PC-9 (cell line): ENCODE measurements at places on chromosomes 4 and X.

GRCh38 chr4:54898656-54899340 is 226.6 kb downstream of the KDR start:
- no peaks in the 10 kb centered on the region for H3K36me3 ChIP-seq
- no peaks in the 10 kb centered on the region for H3K27me3 ChIP-seq
- no peak overlapping the region for H3K4me3 ChIP-seq
- no peak overlapping the region for H3K27ac ChIP-seq

GRCh38 chr4:131001371-131001770 is 1905.4 kb downstream of the C4orf33 start:
- no peaks in the 10 kb centered on the region for H3K36me3 ChIP-seq
- no peaks in the 10 kb centered on the region for H3K27me3 ChIP-seq

DNA sequence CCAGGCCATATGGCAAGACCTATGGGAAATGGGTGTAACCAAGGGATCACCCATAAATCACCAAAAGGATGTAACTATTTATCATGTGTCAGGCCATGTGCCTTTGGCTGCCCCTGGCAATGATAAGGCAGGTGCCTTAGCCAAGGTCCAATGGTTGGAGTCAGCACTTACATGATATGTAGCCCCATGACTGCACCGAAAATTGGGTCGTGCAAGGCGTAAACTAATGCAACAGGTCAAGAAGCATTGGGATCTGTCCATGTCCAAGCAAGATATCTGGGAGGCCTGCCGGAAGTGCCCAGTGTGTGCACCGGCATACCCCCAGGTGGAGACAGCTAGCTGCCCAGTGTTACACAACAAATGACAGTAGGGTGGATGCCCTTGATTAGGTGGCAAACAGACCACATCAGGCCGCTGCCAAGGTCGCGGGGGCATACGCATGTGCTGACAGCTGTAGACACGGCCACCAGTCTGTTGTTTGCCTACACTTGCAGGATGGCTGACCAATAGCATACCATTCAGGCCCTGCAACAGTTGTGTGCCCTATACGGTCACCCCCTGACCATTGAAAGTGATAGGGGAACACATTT is 698.2 kb upstream of the AGA start:
- no peak for DNase-seq
- H3K4me1 ChIP-seq, result no peaks in the 10 kb centered on the region
- no peaks in the 10 kb centered on the region for H3K27me3 ChIP-seq
- no peaks in the 10 kb centered on the region for H3K36me3 ChIP-seq
- no peak overlapping the region for H3K4me3 ChIP-seq
- no peak overlapping the region for H3K27ac ChIP-seq

- H3K36me3 ChIP-seq, result 0 out of 2 replicates have a peak, but pooled peaks cover 7% of the 10 kb centered on the region
- H3K27me3 ChIP-seq, result no peaks in the 10 kb centered on the region
- no peak for DNase-seq
- no peak overlapping the region for H3K4me3 ChIP-seq
- H3K4me1 ChIP-seq, result peaks cover 13% of the 10 kb centered on the region; the same call in 1 of the 2 replicates
- no peak overlapping the region for H3K27ac ChIP-seq
Observed at GRCh38 chrX:68503836-68504636, 5.2 kb downstream of the YIPF6 start.

GRCh38 chr4:182536221-182536811 is 293.1 kb downstream of the TENM3 start:
- DNase-seq, result no peak
- no peaks in the 10 kb centered on the region for H3K27me3 ChIP-seq
- H3K36me3 ChIP-seq, result no peaks in the 10 kb centered on the region
- H3K4me1 ChIP-seq, result no peaks in the 10 kb centered on the region
- no peak overlapping the region for H3K4me3 ChIP-seq
- H3K27ac ChIP-seq, result no peak overlapping the region

DNA sequence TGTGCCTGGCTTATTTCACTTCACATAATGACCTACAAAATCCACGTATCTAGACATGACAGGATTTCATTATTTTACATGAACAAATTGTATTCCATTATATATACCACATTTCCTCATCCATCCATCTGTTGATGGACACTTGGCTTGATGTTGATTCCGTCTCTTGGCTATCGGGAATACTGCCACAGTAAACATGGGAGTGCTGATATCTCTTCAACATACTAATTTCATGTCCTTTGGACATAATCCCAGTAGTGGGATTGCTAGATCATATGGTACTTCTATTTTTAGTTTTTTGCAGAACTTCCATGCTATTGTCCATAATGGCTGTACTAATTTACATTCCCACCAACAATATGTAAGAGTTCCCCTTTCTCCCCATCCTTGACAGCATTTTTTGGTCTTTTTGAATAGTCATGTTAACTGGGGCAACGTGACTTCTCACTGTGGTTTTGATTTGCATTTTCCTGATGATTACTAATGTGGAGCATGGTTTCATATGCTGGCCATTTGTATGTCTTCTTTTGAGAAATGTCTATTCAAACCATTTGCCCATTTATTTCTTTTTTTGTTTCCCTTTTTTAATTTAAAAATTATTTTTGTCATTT is 68.9 kb downstream of the HTRA3 start:
- no peaks in the 10 kb centered on the region for H3K27me3 ChIP-seq
- H3K4me3 ChIP-seq, result no peak overlapping the region
- no peak overlapping the region for H3K27ac ChIP-seq
- peaks cover 8% of the 10 kb centered on the region for H3K4me1 ChIP-seq
- no peaks in the 10 kb centered on the region for H3K36me3 ChIP-seq
- no peak for DNase-seq

- H3K4me3 ChIP-seq, result no peak overlapping the region
- peak; percentile 56 for DNase-seq
Observed at GRCh38 chr4:147727476-147728028, 4.3 kb upstream of the ARHGAP10 start.

DNA sequence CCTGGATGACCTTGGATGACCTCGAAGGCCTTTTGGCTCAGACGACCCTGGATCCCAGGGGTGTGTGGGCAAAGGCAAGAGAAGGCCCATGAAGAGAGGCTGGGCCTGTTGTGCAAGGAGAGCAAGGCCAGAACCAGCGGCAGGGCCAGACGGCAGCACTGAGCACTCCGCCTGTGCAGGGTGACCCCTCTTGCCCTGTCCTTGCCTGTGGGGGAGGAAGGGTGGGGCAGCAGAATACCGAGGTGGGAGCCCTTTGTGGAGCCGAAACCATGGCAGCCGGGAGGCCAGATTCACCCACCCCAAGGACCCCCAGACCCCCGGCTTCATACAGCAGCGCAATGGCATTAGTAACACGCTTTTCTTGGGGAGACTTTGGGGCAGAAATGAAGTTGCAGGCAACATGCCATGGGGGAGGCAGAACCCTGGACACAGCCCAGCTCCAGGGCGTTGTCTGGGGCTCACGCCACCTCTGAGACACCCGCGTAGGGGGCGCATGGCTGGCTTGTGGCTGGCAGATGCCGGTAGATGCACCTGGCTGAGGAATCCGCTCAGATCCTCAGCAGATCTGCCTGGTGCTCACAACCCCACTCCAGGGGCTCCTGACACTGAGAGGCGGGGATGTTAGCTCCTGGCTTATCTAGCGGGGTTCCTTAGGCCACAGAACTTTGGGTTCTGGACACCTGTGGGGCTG is 114.5 kb downstream of the FAM53A start:
- no peak overlapping the region for H3K27ac ChIP-seq
- H3K27me3 ChIP-seq, result peaks cover 30% of the 10 kb centered on the region
- DNase-seq, result no peak
- H3K4me1 ChIP-seq, result no peaks in the 10 kb centered on the region
- no peak overlapping the region for H3K4me3 ChIP-seq

DNA sequence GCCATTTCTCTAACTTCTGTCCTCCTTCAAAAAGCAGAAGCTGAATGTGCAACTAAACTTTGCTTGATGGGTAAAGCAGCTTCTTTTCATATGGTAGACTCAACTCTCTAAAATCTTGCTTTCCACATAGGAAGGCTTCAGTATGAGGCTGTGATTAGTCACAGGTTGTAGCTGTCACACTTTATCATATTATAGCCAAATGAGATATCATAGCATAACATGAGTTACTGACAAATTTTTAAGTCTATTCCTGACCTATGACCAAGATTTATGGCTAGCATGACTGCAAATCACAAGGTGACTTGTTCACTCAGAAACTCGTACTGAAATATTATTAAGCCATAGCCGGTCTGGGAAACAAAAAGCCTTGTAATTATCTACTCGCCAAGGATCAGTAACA is 998.6 kb downstream of the RPA4 start:
- no peak overlapping the region for H3K27ac ChIP-seq
- H3K27me3 ChIP-seq, result no peaks in the 10 kb centered on the region
- H3K4me3 ChIP-seq, result no peak overlapping the region
- H3K4me1 ChIP-seq, result no peaks in the 10 kb centered on the region
- DNase-seq, result no peak

DNA sequence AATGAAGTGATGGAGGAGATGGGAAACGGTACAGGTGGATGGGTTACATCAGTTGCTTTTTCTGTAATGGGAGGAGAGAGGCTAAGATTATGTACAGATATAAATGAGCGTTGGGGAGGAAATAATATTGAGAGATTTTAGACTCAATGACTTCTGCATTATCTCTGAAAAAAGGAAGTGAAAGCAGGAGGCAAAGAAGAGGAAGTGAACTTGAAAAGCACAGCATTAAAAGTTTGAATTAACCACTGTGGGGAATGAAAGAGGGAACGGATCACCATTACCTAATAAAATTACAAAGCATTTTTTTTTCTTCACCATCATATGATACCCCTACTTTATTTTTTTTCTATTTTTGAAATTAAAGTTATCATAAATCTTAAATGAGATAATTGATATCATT is 1025.5 kb downstream of the RPA4 start:
- no peak for DNase-seq
- no peaks in the 10 kb centered on the region for H3K27me3 ChIP-seq
- H3K4me1 ChIP-seq, result no peaks in the 10 kb centered on the region

DNA sequence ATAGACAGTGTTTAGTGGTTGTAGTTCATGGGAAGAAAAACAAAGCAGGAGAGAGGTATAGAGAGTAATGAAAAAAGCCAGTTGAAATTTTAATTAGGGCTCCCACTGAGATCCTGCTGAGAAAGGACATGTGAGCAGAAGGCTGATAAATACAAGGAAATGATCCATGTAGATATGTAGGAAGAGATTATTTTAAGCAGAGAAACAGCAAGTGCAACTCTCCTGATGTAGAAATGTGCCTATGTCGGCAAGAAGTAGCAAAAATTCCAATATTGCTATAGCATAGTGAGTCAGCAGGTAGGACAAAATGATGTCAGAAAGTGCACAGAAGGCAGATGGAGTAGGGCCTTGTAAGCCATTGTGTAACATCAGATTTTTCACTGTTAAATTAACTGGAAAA is 1027.3 kb downstream of the PCDH18 start:
- DNase-seq, result peak; percentile 36
- peak overlapping the region; percentile 60 for H3K27ac ChIP-seq
- no peaks in the 10 kb centered on the region for H3K36me3 ChIP-seq
- H3K4me3 ChIP-seq, result no peak overlapping the region
- peaks cover 10% of the 10 kb centered on the region; the same call in 1 of the 2 replicates for H3K4me1 ChIP-seq

GRCh38 chr4:121879135-121879534 is 8.9 kb upstream of the BBS7 start:
- no peaks in the 10 kb centered on the region for H3K27me3 ChIP-seq
- no peaks in the 10 kb centered on the region for H3K4me1 ChIP-seq
- no peak overlapping the region for H3K27ac ChIP-seq
- no peaks in the 10 kb centered on the region for H3K36me3 ChIP-seq
- no peak for DNase-seq
- H3K4me3 ChIP-seq, result no peak overlapping the region

GRCh38 chr4:100286636-100287035 is 96.4 kb upstream of the DDIT4L start:
- no peaks in the 10 kb centered on the region for H3K27me3 ChIP-seq
- H3K36me3 ChIP-seq, result no peaks in the 10 kb centered on the region
- DNase-seq, result no peak
- H3K27ac ChIP-seq, result no peak overlapping the region
- no peak overlapping the region for H3K4me3 ChIP-seq
- H3K4me1 ChIP-seq, result 0 out of 2 replicates have a peak, but pooled peaks cover 4% of the 10 kb centered on the region

DNA sequence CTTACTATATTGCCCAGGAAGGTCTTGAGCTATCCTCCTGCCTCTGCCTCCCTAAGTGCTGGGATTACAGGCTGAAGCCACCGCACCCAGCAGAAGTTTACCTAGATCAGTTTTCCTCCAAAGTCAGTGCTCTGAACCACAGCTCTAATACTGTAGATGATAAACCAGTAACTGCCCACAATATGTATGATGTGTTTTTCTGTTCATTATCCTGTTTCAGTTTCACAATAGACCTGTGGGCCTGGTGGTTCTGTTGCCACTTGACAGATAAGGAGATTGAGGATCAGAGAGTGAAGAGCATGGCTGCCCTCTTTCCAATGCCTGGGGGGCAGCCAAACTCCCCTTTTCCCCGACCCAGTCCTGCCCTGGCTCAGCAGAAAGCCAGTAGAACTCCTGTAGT is 87.0 kb downstream of the EFNB1 start:
- no peaks in the 10 kb centered on the region for H3K36me3 ChIP-seq
- DNase-seq, result no peak
- H3K4me3 ChIP-seq, result no peak overlapping the region
- H3K27me3 ChIP-seq, result no peaks in the 10 kb centered on the region
- no peak overlapping the region for H3K27ac ChIP-seq

DNA sequence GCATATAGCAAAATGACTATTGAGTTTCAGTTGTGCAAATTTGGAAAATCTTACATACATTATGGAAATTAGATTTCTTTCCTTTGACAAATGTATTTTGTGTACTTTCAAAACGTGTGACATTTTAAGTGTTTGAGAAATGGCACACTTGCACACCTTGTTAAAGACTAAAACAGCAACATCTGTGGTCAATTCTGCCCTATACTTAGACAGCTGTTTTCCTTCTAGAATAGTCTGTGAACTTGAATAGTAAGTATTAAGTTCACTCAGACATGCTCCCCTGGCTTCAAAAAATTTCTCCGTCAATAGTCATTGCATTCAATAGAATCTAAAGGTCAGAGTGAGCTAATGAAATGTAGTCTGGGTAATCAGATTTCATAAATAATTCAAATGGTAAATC is 21.7 kb upstream of the TBC1D9 start:
- H3K36me3 ChIP-seq, result no peaks in the 10 kb centered on the region
- H3K27me3 ChIP-seq, result no peaks in the 10 kb centered on the region
- DNase-seq, result no peak
- H3K4me3 ChIP-seq, result no peak overlapping the region
- no peaks in the 10 kb centered on the region for H3K4me1 ChIP-seq
- no peak overlapping the region for H3K27ac ChIP-seq

GRCh38 chrX:46572340-46572936 is 1.1 kb upstream of the CHST7 start:
- H3K4me3 ChIP-seq, result no peak overlapping the region
- DNase-seq, result no peak
- no peaks in the 10 kb centered on the region for H3K36me3 ChIP-seq
- no peak overlapping the region for H3K27ac ChIP-seq
